ENCODE measurements at places on chromosomes 4 and X. TPM values are rescaled to one million over a fixed set of nuclear protein-coding genes. Genes with fewer than 3 reads are reported as not detected.
A peak's percentile ranks its signal among the peaks of the same experiment; 100 is the strongest.

VCX gene
- 3.8 TPM for total RNA-seq

DNA sequence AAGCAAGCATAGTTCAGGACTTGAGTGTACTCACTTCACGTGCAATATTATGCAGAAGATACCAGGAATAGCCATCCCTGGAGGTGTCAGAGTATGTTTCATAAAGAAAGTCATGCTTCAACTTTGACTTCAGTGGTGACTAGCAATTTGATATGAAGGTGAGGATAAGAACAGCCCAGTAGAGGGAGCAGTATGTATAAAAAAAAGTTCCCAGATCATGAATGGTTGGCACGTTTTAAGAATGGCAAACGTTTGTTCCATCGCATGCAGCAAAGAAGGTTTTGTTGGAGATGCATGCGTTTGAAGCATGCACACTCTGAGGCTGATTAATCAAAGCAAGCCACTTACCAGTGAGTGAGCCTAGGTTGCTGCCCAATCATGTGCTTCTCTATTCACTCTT is 33.5 kb upstream of the SLITRK4 start:
- no peak for DNase-seq

MAGEA1 gene
- total RNA-seq = 3.3 TPM

SPATA18 gene
- not detected for total RNA-seq

TRIM2 gene
- 6.7 TPM for total RNA-seq

DNA sequence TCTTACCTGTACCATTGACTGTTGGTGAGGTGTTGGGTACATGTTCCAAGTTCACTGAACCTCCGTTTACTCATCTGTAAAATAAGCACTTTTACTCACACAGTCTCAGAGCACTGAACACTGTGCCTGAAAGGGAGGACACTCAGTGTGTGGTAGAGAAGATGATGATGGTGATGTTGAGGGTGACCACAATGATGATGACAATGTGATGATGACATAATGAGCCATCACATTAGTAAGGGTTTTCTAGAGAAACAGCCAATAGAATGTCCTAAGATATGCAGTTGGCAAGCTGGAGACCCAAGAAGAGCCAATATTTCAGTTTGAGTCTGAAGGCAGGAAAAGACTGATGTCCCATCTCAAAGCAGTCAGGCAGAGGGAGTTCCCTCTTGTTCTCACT is 315.4 kb upstream of the IGFBP7 start:
- no peak for DNase-seq

DNA sequence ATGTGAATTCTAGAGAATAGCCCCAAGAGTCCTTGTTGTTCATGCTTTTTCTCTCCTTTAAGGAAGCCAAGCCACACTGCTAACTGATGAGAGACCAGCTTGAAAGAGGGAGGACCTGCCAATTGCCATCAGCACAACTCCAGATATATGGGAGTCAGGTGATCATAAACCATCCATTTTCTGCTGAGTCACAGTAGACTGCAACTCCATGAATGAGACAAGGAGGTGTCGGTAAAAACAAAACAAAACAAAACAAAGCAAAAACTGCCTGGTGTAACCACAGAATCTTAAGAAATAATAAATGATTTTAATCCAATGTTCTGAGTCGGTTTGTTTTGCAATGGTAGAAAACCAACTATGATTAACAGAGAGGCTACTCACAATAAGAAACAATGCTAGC is 837.3 kb downstream of the PCDH7 start:
- no peak for DNase-seq

- DNase-seq = peak; percentile 33
Measured at GRCh38 chr4:170089274-170089667, 485 bp downstream of the AADAT start.

DNA sequence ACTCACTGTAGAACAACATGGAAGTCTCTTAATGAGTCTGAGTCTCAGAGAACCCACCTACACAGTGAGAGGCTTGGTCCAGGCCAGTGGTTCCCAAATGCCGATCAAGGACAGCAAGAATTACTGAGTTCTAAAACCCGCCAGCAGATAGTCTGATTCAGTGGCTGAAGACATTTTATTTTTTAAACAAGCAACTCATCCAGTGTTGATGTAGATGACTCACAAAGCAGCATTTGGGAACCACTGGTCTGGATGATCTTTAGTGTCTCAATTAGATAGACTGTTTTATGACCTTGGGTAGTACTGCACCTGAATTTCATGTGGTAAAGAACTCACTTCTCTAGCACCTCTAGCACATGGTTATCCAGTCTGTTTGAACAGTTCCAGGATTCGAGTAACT is 193.6 kb downstream of the FBXW7 start:
- peak; percentile 11 for DNase-seq

- no peak for DNase-seq
Measured at GRCh38 chrX:40439625-40440532, 140.9 kb upstream of the ATP6AP2 start.

PRAF2 gene
- total RNA-seq = 3.4 TPM

DNA sequence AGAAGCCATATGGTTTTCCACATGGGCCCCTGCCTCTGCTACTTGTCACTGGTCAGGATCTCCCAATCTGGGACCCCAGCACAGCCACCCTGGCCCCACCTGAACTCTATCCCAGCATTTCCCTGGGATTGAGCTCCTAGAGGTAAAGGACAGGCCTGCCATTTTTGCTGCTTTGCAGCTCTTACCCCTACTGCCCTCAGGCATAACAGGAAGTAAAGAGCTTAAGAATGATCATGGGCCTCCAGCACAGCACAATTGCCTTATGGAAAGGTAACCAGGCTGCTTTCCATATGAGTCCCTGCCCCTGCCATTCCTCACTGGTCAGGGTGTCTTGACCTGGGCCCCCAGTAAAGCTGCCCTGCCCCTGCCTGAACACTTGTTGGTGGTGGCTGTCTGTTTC is 254.9 kb upstream of the ZCCHC13 start:
- no peak for DNase-seq

DNA sequence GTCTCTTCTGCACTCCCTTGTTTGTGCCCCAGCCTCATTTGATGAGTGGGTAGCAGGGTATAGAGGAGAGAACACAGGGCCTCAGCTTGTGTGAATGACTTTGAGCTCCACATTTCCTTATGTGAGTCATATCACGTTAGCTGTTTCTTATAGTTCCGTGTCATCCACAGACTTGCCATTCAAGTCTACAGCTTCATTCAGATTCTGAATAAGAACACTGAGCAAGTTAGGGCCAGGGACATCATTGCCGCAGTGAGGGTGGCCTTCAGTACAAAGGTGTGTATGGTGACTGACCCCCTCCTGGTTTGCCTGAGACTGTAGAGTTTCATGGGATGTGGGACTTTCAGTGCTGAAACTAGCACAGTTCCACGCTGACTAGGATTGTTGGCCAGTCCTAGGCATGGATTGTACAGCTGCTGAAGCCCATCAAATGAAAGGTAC is 23.6 kb downstream of the KLF3 start:
- DNase-seq = no peak

Data from Daoy (cell line).